ENCODE measurements at places on chromosomes 11 and 22.

- no peak for DNase-seq
These were observed 65.2 kb downstream of the CABIN1 start for GRCh38 chr22:24076091-24076867.

GRCh38 chr11:35402751-35403660 lies 16.4 kb downstream of the SLC1A2 start:
- DNase-seq = no peak

DNA sequence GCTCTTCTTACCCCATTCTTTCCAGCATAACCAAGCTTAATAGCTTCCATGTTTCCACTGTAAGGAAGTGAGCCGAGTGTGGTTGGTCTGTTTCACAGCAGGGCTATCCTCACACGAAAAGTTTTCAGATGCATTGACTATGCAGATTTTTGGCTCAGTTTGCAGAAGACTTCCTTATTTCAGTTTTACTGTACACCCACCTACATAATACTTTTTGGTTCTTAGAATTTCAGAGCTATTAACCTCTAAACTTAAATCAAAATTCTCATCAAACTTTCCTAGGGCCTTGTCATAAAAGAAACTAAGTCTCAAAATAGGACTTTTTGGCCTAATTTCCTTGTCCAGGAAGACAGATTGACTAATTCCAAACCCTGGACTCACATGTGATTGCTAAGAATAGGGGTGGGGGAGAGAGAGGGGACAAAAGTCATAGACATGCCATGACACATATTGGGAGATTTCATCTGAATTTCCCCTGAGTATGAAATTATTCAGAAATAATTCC lies 7.3 kb upstream of the EHF start:
- DNase-seq = no peak

DNA sequence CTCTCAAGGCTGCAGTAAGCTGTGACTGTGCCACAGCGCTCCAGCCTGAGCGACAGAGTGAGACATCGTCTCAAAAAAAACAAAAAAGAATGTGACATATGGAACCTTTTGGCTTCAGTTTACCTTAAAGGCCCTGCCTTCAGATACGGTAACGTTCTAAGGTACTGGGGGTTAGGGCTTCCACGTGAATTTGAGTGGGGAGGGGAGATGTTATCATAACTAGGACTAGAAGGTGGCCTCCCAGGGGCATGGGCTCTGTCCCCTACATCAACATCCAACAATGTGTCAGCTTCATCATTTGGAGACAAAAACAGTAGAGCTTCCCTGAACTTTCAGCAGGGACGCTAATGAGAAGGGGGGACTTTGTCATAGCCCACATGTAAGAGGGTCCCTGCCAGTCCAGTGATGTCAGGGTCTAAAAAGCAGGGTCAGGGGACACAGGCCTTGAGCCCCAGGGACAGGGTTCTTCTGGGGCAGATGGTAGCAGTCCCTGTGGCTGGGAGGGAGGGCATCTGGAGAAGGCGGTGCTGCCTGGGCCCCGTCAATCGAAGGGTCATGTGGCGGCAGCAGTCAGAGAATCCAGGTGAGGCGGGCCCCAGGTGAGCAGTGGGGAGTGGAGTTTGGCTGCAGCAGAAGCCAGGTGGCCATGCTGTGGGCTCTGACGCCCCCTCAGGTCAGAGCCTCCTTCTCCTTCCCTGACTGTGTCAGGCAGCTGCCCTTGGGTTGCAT lies 79.8 kb downstream of the BCR start:
- no peak for DNase-seq
